ENCODE measurements at places on chromosomes 16 and 17. TPM values are rescaled to one million over a fixed set of nuclear protein-coding genes. Genes with fewer than 3 reads are reported as not detected.

GRCh38 chr17:2202302-2202995 lies 101.1 kb downstream of the SMG6 start:
- no peak for DNase-seq

DNA sequence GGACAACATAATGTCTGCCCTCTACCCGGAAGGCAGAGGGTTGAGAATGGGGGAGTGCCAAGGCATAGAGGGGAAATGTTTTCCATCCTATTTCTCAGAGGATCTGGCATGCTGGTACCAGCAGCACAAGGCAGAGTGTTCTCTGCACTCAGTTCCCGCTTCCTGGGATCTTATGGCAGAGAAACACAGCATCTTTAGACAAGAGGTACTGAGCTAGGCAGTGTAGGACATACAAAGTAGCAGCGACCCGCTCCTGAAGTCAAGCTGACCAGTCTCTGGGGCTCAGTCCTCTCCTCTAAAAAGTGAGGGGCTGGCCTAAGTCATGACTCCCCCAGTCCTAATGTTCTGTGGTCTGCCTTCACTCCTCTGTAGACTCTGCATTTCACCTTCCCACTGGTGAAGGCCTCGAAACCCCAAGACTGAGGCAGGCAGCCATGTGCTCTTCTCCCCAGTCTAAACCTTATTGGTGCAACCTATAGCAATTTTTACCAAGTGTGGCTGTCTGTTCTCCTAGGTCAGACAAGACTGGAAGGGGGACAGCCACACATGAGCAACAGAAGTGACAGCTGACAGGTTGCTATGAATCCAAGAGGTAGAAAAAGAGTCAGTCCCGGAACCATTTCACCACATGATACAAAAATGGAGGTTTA lies 11.3 kb upstream of the TSPOAP1 start:
- DNase-seq = no peak

DNA sequence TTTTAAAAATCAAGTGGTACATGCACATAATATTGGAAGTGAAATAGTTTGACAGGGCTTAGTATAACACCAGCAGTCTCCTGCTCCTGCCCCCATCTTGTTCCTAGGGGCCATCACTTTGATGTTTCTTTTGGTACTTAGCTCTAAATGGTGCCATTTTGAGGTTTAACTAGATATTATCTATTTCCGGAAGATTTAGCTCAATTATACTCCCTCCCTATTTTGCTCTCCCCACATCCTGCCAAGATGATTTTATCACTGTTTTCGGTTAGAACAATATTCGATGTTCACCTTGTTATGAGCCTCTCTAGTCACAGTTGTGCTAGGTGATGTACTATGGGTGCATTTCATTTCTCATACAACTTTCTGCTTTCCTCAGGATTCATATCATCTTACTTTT lies 20.0 kb upstream of the SLC35G3 start:
- DNase-seq = no peak

DNA sequence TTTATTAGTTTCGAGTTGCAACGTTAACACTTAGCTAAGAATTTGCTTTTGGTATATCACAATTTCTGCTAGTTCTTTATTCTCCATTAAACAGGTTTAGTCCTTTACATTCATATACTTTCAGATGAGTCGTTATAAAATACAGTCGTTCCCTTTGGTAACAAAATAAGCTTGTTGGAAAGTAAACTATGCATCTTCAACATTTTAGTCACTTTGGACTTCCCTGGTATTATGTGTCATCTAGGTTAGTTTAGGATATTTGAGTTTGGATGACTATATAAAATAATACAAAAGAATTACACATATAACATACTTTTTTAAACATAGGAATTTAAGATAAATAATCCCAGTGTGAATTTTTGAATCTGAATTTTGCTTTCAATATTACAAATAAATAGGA lies 351.5 kb downstream of the BCAS3 start:
- no peak for DNase-seq

- DNase-seq = peak; percentile 66
Measured at GRCh38 chr17:15404106-15405057, 63.0 kb upstream of the TEKT3 start.

- no peak for DNase-seq
Measured at GRCh38 chr16:75293772-75294171, 42.3 kb upstream of the BCAR1 start.

GRCh38 chr17:65022751-65023700 lies 33.5 kb downstream of the GNA13 start:
- peak; percentile 45 for DNase-seq

- DNase-seq = peak; percentile 60
Measured at GRCh38 chr16:69188716-69189115, 1.8 kb downstream of the SNTB2 start.

DNA sequence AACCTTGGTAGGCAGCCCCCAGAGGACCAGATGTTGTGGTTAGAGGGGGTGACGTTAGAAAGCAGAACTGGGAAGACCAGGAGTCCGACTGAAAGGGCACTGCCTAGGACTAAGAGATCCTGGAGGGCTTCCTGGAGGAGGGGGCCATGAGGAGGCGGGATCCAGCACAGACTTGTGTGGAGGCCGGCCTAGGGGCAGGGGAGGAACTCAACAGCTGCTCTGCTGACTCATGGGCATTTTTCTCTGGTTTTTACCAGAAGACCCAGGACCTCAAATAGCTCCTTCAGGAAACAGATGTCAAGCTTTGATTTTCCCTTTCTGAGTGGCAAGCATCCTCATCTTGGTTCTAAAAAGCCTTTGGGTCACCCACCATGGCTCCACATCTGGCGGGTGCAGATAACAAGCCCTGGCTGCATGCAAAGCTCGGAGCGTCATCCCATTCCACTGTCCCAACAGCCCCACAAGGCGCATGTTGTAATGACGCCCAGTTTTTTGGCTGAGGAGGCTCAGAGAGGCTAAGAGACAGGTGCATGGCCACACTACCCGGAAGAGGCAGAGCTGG lies 29.0 kb downstream of the IL21R start:
- no peak for DNase-seq

- DNase-seq = no peak
Measured at GRCh38 chr17:73757420-73757819, 113.2 kb upstream of the SDK2 start.

DNA sequence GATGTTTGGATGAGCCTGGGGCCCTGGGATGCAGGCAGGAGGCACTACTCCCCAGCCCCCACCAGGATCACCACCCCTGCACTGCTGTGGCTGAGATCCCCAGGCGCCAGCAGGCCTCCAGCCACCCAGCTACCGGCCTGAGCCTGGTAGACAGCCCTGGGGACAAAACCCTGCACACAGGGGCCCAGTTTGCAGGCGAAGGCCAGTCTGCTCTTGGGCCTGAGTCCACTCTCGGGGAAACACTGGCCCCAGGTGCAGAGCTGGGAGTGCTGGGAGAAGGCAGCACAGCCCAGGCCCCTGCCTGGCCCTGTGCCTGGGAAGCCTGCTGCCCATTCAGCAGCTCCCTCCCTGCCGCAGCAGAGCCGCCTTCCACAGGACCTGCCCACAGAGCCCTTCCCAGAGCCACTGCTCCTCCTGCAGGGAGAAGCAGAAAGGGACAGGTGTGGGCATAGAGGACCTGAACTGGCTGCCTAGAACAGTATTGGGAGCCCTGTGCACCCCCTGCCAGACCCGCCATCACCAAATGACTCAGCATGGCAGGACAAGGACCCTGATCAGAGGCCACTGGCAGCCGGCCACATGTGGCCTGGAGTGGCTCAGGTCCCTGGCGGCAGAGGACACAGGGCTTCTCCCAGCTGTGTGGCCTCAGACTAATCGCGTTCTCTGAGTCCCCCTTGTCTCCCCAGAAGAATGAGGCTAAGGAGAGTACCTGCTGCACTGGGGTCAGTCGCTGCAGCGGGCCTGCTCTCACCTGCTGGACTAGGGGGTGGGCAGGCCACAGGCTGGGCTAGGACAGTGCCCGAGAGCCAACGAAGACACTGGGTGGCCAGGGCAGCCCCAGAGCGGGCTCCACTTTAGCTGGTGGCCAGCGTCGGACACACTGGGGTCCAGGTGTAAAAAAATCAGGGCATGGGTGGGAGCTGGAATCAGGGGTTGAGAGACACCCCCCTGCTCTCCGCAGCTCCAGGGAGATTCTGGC lies 10.7 kb downstream of the MSRB1 start:
- DNase-seq = no peak

MEOX1 gene
- not detected for total RNA-seq

CD300E gene
- total RNA-seq = not detected

CDR2L gene
- 11.8 TPM for total RNA-seq

SRCIN1 gene
- total RNA-seq = not detected

NOS2 gene
- 0.16 TPM for total RNA-seq

RGS11 gene
- total RNA-seq = 1.2 TPM
